ENCODE measurements at places on chromosomes 16 and 17.

GRCh38 chr16:82313754-82314153 is 143.7 kb upstream of the MPHOSPH6 start:
- no peak for DNase-seq

DNA sequence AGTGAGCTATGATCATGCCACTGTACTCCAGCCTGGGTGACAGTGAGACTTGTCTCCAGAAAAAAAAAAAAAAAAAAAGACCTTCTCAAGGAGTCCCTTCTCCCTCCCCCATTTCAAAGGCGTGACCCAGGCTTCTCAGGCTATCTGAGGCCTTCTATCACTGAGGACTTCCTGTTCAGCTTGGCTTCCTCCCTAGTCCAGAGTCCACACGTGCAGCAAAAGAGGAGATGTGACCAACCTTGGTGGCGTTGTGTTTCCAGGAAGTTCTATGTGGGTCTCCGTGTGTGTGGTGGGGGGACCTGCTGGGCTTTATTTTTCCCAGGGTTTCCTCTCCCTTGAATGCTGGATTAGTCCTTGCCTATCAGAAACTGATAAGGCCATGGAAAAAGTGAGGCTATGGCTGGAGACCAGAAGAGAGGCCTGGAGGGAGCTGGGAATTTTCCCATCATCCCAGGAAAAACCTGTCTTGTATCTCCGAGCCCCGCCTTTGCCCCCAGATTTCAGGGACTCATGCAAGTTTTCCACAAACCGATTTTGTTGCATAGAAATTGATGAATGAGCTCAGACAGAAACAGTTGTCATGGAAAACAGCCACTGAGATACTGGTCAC is 148.1 kb downstream of the SALL1 start:
- DNase-seq: no peak

- DNase-seq: no peak
Measured at GRCh38 chr17:4499431-4500190, 930 bp downstream of the SPNS2 start.

DNA sequence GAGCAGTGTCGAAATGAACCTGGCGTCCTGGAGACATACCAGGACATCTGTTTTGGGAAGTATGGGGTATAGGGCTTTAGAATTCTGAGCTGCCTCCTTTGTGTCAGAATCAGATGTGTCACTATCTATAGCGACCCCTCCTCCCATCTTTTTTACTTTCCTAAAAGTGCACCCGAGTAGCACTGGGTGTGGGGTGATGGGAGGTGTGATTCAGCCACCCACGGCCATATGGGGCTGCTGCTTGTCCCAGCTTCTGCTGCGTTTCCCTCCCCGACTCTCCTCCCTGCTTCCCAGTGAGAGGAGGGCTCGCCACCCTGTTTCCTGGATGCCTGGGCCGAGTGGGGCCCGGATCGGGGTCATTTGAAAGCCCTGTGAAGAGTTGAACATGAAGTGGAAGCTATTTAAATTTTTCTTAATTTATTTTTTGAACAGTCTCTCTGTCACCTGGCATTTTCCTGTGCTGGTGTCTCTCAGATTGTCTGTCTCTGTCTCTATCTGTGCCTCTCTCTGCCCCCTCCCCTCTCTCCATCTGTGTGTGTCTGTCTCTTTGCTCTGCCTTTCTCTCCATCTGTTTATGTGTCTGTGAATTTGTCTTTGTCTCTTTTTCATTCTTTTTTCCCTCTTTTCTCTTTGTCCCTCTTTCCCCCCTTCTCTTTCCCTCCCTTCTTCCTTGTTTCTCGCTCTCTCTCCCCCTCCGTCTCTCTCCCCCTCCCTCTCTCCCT is 638.8 kb upstream of the EEF2KMT start:
- DNase-seq: no peak

- DNase-seq: no peak
Measured at GRCh38 chr17:67998466-67998865, 2.2 kb upstream of the C17orf58 start.

DNA sequence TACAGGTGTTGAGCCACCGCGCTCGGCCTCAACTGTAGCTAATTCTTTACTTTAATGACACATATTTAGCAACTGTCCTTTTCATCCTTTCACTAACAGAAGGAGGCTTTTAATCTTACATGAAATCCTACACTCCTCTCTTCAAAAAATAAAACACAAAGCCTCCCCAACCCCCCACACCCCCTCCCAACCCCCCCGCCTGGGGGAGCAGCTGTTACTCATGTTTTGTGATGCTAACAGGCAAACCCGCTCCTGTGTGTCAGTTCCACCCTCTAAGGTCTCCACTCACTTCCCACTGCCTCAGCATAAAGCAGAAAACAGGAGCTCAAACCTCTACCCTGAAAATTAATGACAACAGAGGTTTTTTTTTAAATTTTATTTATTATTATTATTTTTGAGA is 55.4 kb upstream of the SLC25A19 start:
- DNase-seq: no peak

- no peak for DNase-seq
Measured at GRCh38 chr17:82970067-82970466, 109.3 kb upstream of the METRNL start.

- DNase-seq: no peak
Measured at GRCh38 chr16:72744076-72744793, 303.7 kb downstream of the ZFHX3 start.

DNA sequence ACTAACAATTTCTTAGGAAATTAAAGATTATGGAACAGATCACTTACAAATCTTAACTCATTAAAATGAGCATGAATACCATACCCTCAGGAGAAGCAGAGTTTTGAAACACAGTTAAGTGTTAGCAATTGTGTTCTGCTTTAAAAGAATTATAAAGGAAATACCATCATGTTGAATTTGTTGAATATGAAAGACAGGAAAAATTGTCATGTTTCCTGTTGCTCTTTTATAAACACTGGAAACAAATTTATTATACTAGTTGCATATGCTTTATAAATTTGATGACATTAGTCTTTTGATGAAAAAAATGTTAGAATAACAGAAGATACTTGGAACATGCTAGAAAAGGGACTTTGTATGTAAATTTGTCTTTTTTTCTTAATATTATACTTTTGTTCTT is 59.7 kb downstream of the VMP1 start:
- no peak for DNase-seq

DNA sequence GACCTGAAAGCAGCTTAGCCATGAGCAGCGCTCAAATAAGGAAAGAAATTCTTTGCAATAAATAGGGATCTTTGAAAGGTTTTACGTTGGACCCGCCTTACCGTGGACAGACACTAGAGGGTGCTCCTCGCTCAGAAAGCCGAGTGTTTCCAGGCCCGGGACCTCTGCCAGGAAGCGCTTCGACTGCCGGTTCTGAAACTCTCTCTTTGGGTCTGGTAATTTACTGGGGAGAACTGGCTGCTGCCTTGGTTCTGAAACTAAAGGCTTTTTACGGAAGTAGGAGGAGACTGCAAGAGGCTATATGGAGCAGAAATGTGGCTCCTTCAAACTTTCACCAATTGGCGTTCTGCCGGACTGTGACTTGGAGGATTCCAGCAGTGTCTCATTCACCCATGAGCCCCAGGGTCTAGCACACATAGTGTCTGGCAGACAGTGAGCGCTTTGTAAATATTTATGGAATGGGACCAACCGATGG is 45.6 kb upstream of the HOXB9 start:
- no peak for DNase-seq

All from epithelial cell of prostate (primary cell).